ENCODE measurements at places on chromosomes 11 and 22.

DNA sequence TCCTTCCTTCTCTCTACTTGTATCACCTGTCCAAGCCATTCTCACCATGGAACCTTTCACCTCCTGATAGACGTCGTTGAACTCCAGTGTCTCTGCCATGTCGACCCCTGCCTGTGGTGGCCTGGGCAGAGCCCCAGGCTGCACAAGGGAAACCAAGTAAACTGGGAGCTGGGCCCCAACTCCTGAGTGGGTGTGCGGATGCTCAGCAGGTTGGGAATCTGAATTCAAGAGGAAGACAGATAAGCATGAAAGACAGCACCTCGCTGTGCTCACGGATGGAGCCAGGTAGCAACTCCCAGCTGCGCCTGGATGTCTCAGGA lies 709 bp downstream of the SSRP1 start:
- no peak for DNase-seq

DNA sequence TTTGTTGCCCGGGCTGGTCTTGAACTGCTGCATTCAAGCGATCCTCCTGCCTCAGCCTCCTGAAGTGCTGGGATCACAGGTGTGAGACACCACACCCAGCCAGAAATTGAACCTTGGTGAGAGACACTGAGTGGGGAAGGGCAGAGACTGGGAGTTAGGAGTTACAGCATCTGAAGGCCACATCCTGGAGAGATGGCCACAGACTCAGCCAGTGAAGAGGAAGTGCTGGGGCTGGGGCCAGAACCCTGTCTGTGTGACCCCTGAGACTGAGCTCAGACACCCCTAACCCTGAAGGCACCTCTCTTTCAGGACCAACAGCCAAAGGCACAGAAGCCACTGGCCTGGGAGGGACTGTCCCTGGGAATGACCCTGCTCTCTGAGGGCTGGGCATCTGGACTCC lies 33.8 kb downstream of the TXN2 start:
- no peak for DNase-seq

DNA sequence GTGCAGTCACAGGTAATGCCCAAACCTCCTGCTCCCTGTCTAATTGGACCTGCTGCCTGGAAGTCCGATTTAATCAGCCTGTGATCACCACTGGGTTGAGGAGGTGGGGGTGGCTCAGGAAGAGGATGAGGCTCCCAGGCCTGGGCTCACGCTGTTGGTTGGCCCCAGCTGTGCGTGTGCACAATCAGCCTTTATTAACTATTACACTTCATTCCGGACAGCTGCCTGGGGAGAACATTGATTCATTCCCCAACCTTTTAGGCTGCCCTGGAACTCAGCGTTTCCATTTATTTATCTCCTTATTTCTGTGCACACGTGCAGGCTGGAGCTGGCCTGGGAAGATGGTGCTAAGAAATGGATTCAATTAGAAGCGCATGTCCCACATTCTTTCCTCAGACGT lies 123.4 kb downstream of the DSCAML1 start:
- no peak for DNase-seq

GRCh38 chr22:32076761-32077084 lies 33.7 kb downstream of the SLC5A1 start:
- no peak for DNase-seq

GRCh38 chr22:25818541-25818940 lies 76.6 kb downstream of the MYO18B start:
- DNase-seq = no peak

DNA sequence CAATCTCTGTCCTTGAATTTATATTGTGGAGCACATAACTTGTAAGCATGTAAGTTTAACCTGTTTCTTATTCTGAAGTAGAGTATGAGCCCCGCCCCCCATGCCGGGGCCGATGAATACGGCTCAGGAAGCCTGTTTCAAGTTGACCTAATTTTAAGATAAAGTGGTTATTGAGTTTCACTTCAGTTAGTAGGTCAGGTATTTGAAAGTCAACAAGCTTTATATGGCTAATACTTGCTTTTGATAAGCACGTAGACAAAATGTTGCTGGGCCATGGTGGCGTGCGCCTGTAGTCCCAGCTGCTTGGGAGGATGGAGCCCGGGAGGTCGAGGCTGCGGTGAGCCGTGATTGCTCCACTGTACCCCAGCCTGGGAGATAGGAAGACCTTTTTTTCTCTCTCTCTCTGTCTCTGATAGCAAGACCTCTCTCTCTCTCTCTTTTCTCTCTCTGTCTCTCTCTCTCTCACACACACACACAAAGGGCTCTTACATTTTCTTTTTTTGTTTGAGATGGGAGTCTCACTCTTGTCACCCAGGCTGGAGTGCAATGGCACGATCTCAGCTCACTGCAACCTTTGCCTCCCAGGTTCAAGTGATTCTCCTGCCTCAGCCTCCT lies 14.4 kb downstream of the YWHAH start:
- DNase-seq = no peak

GRCh38 chr11:16809886-16810668 lies 71.6 kb downstream of the C11orf58 start:
- DNase-seq = no peak

DNA sequence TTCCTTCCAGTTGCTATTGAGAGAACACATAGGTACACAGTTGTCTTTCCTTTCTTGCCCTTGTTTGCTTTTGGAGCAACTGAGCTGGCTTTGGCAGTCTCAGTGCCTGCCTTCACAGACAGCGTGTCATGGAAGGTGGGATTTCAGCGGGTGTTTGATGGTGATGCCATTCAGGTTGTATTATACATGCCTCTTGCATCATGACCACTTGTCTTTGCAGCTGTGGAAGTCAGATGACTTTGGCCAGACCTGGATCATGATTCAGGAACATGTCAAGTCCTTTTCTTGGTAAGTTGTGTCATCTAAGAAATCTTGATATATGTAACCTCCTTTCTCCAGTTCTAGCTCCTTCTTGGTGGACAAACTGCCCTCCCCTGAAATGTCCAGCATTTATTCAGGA lies 37.1 kb upstream of the SORL1-AS1 start:
- no peak for DNase-seq

Data from NCI-H187 treated with DMSO at 0.1 percent for 48 hours (cell line).